ENCODE measurements at places on chromosomes 4 and X.

- no peak for DNase-seq
Measured at GRCh38 chr4:134364928-134365327, 163.3 kb upstream of the PABPC4L start.

GRCh38 chr4:123127875-123128274, 205.5 kb upstream of the NUDT6 start:
- DNase-seq = no peak

DNA sequence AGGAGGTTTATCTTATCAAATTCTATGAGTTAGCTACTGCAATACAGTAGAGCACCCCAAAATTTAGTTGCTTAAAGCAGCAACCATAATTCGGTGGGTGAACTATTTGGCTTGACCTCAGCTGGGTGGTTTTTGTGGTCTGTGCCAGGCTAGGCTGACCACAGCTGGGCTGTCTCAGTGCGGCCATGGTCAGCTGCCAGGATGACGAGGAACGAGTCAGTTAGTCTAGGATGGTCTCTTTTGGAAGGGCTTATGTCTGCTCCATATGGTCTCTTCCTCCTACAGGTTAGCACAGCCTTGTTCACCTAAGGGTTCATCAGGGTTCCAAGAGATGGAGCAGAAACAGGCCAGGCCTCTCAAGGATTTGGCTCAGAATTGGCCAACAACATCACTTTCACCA, 210.4 kb downstream of the PALLD start:
- DNase-seq = no peak

DNA sequence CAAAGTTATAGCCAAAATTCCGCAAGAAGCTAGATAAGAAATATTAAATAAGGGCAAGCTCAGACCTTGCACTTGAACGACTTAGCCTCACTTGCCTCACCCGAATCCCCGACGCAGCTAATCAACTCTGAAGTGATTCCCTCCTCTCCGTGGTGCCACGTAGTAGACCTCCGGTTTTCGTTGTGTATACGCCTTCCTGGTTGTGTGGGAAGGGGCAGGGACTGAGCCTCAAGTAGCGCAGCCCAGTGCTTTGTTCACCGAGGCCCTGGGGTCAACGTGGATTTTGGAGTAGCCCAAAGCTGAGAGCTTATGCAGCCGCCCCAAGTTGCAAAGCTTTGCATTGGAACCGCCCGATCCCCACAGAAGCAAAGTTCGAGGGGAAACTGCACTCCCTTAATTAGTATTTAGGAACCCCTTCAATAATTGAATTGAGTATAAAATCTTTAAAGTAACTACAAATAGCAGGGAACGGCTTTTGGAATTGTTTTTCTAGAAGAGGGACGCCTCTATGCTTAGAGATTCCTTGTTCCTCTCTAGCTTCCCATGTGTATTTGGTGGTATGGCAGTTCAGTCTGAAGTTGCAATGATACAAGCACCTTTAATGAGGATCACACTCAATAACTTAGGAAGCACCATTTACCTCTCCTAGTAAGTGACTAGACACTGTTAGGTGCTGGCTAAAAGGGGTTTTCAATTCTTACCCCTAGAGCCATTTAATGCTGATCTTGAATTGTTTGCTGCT, 55.7 kb downstream of the LINC00632 start:
- DNase-seq = no peak

GRCh38 chrX:46737041-46737440, 21.9 kb downstream of the SLC9A7 start:
- DNase-seq = no peak

GRCh38 chrX:46571423-46572339, 1.9 kb upstream of the CHST7 start:
- no peak for DNase-seq

DNA sequence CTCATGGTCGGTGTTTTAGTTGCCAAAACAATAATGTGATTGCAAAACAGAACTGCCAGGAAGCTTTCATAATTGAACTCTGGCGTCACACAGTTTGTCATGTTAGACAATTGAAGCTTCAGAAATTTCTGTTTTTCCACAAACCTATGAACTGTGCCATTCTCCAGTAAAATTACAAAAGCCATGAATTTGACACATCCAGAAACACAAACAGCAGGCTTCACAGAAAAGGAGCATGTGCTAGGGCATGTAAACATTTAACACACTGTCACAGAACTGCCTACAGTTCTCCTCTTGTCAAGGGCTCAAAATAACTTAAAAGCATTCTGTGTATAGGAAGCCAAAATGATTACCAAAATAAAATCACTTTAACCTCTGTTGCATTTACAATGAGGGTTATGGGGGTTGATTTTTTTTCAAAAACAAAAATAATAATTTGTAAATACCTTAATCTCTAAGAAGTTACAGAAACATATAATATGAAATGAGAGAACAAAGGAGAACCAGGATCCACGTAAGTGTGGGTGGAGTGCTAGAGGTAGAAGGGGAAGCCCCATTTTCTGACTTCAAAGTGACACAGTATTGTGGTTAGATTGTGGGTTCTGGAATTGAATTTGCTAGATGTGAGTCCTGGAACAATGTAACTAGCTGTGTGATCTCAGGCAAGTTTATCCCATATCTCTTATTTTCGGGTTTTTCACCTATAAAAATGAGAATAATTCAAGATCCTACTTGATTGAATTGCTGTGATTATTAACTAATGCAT, 295.0 kb downstream of the CENPC start:
- DNase-seq = no peak

DNA sequence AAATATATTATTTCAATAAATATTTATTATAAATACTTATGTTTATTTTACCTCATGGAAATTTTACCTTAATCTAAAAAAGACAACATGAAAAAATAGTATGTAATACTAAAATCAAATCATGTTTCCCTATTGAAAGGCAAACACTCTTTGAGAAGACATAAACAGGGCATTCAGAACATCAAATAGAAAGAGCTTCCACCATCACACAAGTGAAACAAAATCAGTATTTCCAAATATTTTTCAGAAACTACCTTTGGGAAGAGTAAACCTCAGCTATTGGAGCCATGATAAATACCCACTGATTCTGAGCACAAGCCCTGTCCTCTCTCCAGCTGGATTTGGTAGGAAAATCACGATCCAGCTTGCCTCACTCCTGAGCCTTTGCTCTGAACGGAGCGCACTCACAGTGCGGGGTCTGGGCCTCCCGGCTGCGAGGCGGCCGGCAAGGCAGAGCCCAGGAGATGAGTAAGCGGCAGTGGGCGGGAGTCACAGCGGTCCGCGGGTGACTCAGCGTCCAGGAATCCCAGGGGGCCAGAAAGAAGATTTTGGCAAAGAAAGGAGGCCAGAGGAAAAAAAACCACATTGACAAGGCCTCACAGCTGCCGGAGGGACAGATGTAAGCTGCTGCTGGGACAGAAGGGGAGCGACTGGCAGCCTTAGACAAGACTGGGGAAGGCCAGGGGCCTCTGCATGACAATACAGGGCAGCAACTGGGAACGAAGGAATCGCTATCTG, 14.7 kb upstream of the ANXA5 start:
- no peak for DNase-seq

GRCh38 chr4:84579403-84579776, 3.5 kb upstream of the CDS1 start:
- no peak for DNase-seq

Data from stimulated activated CD8-positive, alpha-beta memory T cell treated with anti-CD3 and anti-CD28 coated beads, Interleukin-7, amount 100 ng/mL, for 1 hour (primary cell).